ENCODE measurements at places on chromosomes 5 and 9. TPM values are rescaled to one million over a fixed set of nuclear protein-coding genes. Genes with fewer than 3 reads are reported as not detected.

The EGR1 gene
- total RNA-seq: 37.5 TPM

The GIN1 gene
- 1.3 TPM for total RNA-seq

The CCL21 gene
- 2.3 TPM for total RNA-seq

DNA sequence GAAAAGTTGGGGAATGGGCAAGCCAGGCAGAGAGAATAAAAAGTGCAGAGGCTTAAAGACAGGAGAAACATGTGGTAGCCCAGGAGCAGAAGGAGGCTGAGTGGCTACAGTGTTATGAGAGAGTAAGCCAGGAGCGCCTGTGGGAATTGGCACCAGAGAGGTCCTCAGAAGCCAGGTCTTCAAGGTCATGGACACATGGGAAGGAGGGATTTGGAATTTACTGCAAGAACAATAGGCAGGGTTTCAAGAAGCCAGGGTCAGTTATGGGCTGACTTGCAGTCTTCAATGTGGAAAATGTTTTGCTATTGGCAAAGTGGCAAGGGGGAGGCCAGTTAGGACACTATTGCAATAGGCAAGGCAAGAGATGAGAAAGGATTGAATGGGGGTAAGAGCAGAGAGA lies 29.3 kb downstream of the ERAP1 start:
- no peak for DNase-seq

DNA sequence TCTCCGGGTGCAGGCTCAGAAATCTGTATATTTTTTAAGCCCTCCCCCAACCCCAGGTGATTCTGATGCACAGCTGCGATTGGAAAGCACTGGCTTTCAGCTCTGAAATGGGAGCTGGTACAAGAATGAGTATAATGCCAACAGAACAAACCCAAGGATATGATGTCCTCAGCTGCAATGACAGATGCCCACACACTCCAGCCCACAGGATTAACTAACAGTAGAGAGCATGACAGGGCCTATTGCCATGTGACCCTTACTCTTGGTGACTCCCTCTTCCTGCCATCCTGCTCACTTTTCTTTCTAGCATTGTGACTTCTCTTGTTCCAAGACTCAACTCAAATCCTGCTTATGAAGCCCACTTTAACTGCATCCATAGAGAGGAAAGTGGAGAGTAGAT lies 174.5 kb downstream of the FGF18 start:
- DNase-seq: no peak

Measured in lower leg skin (tissue), 4 donors.